ENCODE measurements at places on chromosomes 12 and 14.

DNA sequence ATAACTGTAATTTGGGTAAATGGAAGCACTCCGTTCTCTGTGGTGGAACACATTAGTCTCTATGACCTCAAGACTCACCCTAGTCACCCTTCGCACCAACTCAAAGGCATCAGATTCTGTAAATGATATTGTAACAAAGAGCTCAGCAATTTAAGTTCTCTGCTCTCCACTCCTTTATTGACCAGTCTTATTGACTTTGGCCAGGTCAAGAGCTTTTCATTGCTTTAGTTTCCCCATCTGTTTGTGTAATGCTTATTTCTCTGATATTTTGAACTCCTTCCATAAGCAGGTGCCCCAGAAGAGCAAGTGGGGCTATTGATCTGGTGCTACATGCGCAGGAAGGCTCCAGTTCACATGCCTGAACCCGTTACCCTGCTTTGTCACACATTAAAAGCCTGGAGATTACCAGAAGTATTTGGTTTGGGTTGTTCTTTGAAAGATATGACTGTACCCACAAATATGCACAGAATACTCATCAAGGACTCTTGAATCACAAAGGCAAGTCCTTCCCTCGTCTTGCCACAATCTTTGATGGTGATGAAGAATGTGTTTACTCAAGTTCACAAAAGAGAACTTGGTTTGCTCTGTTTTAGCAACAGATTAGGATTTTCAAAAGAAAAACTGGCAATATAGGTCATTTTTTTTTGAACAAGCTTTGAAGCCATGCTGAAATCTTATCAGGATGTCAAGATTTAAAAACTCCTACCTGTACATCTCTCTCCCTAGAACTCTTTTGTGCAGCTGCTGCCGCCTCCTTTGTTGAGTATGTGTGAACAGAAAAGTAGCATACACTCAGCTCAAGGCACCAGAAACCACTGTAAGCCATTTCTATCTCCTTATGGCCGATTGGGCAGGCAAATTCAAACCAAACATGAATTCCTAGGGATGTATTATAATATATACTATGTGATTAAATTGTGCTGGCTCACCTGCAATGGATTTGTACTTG lies 193.9 kb downstream of the BCAT1 start:
- no peak for DNase-seq

DNA sequence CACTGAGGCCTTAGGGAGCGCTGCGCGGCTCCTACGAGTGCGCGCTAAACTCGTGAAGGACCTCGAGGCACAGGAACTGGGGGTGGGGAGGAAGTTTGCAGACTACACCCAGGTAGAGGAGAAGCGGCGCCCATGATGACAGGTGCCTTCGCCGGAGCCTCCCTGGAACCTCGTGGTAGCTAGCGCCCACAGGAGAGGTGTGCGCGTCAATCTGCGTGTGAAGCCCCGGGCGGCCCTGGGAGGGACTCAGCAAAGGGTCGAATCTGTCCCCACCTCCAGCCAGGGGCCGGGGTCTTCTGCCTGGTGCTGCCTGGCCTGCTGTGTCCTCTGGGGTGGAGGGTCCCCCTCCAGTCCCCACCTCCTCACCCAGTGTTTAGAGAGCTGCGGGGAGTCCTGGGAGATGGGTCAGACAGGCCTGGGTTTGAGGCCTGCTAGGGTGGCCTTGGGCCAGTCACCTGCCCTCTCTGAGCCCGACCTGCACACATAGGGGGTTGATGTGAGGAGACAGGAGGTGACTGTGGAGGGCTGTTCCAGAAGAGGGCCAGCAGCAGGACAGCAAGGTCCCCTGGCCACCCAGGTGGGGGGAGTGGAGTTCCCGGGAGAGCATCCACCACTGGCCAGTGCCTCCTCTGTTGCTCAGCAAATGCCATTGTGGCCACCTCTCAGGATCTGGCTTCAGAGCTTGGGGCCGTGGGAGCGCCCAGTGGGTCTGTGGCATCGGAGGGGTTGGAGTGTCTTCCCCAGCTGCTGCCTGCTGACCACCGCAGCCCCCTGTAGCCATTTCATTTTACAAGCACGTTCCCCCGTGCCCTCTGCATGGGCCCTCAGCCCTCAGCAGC lies 20.2 kb upstream of the KIF26A start:
- DNase-seq, result no peak

DNA sequence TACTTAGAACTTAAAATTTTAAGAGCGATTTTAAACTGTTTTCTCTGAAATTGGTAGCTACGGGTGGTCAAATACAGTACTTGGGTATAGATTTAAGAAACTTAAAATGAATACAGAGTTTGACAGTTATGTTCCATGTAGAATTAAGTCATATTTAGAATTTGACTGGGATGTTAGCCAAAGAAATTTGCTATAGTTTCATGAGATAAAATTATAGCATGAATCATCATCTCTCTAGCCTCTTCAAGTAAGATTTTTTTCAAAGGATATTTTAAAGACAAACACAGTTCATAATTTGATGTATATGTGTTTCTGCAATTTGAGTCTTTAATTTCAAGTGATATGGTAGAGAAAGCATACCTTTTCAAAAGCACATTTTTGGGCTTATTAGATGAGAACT lies 41.0 kb downstream of the ZCRB1 start:
- DNase-seq, result no peak

- DNase-seq, result no peak
Measured at GRCh38 chr12:88684610-88685009, 104.3 kb upstream of the KITLG start.

DNA sequence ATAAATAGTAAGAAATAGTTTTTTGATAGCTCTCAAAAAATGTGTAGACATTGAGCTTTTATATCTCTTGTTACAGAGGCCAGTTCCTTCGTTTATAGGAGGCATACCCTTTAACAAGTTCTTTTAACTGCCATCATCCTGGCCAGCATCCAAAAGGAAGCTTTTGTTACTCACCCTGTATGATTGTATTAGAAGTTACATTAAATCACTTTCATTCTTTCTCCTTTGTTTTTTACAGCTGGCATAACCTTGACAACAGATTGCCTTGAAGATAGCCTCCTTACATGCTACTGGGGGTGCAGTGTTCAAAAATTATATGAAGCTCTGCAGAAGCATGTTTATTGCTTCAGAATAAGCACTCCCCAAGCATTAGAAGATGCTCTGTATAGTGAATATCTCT lies 20.1 kb downstream of the CGRRF1 start:
- no peak for DNase-seq

DNA sequence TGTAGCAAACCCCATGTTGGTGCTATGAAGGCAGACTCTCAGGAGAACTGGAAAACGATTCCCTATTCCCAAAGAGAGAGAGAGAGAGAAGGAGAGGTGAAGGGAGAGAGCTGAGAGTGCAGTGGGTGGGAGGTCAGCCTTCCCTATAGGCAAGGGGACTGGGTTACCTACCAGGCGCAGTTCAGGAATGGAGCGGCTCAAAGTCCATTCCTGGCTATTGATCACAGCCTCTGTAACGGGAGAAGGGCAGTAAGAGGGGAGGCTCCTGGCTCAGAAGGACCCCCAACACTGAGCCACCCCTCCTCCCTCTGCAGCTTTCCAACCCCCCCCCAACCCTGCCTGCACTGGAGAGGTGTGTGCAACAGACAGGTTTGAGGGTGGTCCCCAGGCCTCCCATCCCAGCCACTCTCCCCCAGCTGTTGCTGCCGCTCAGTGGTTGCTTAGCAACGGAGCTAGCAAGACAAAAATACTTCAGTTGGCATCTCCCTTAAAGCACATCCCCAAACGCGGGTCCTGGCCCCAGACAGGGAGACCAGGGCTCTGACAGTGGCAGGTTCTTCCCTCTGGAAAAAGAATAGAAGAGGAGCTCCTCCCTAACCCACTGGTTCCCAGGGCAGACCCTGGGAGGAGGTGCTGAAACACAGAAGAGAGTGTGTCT lies 3.2 kb downstream of the AGAP2 start:
- DNase-seq, result no peak

DNA sequence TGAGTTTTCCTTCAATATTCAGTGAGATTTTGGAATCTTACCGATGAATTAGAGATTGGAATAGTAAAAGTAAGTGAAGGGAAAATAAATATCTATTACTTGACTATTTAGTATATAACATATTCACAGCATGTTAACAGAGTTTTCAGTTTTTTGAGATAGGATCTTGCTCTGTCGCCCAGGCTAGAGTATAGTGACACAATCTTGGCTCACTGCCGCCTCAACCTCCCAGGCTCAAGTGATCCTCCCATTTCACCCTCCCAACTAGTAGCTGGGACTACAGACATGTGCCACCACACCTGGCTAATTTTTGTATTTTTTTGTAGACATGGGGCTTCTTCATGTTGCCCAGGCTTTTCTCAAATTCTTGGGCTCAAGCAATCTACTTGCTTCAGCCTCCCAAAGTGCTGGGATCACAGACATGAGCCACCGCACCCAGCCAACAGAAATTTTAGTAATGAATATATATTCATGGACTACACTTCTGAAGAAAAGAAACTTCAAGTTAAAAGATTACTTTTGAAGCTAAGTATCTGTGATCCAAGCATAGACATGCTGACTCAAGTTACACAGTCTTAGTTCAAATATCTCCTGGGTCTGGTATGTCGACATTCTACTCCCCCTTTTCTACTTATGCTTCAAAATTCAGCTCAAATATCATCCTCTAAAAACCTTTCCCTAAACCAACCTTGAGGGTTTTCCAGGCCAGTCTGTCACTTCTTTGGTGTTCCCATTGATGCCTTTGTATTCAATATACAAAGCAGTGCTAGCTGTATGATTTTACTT lies 13.8 kb downstream of the UBE2N start:
- no peak for DNase-seq

DNA sequence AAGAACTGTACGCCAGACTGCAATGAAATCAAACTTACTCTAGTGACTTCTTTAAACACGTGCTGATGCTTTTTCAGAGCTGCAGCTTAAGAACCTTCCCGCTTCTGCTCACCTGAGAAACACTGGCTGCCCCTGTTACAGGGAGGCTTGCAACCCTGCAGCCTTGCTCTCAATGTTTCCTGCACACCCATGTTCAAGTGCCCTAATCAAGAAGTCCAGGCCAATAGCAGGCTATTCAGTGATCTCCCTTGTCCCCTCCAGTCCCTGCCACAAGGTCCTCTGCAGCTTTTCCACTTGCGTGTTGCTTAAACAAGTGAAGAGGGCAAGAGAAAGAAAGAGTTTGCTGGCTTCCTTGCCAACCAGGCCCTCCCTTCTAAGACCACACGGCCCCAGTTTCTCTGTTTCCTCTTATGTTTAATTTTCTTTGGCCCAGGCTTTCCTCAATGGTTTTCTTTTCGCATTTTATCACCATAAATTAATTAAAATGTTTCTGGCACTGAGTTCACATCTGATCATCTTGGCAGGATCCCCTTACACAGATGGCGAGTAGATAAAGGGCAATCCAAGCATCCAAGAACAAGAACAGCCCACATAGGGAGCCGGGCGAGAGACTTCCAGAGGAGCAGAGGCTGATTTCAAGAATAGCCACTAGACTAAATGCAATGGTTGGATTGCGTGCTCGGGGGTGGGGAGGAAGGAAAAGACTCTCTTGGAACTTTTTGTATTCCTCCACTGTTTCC lies 82.3 kb upstream of the CDKN3 start:
- no peak for DNase-seq

DNA sequence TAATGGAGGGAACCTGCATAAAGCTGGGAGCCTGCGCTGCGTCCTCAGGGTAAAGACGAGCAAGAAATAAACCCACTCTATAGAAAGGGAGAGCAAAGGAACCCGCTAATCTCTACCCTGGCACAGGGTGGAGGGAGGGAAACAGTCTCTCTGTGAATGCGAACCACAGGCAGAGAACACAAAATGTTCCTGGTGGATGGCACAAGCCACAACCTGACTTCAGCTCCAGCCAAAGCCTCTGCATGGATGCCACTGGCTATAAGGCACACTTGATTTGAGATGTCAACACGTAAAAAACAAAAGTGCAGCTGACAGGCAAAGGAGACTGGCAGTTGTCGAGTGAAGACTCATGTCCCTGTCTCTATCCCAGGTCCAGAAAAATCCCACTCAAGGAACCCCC lies 32.4 kb downstream of the CHGA start:
- DNase-seq, result no peak

GRCh38 chr14:103257211-103257962 lies 76.7 kb upstream of the EIF5 start:
- DNase-seq, result no peak

DNA sequence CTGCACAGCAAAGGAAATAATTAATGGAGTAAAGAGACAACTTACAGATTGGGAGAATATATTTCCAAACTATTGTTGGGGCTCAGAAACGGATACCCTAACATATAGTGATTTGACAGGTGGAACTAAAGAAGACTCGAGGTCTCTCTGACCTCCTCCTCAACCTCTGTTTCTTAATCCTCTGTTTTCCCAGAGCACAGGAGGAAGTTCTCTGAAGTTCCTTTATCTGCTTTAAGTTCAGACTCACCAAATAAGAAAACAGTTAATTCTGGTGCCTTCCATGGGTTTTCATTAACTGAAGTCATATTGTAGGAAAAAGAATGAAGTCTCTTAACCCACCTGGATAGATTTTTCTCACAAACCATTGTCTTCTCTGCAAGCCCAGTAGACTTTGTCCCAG lies 29.2 kb downstream of the CLEC2D start:
- DNase-seq, result no peak

DNA sequence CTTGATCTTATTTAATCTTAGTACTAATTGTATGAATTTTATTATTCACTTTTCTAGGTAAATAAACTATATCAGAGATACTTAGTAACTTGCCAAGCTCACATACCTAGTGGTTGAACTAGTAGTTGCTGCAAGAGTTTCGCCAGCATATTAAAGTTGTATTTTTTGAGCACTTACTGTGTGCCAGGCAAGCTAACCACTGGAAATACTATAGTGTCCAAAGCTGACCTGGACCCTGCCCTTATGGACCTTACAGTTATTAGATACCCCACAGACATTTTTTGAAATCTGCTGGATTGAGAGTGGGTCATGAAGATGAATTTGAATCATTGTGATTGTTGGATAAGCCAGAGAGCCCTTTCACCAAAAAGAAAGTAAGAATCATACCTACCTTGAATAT lies 125.0 kb downstream of the RAD51B start:
- no peak for DNase-seq

DNA sequence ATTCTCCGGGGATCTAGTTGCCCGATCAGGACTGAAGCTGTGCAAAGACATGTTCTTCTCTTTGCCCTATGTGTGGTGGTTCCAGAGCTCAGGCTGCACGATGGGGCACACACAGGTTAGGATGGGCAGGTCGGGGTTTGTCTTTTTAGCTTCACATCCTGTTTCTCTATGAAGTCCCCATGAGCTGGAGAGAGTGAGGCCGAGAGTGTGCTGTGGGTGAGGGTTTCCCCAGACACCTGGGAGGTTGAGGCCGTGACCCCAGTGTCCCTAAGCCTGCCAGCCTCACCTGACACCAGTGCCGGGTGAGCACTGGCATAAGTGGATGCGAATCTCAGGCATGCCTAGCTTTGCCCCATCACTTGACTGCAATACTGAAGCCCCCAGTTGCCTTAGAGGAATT lies 32.9 kb upstream of the IGF1 start:
- no peak for DNase-seq

DNA sequence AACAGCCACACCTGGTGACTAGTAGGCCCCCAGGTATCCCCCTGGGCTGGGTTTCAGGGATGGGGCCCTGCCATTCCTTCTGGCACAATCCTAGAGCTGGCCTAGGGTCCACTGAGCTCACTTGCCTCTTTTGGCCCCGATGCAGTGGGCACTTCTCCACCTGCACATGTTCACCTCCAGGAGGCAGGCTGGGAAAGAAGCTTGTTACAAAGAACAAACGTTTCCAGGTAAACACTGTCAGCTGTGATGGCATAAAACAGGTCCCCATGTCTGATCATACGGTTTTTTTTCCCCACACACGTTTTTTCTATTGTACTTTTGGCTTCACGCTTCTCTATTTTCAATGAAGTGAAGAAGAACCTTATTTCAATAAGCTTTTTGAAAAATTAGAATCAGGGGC lies 15.8 kb upstream of the HVCN1 start:
- no peak for DNase-seq

Data from stimulated activated CD8-positive, alpha-beta memory T cell treated with anti-CD3 and anti-CD28 coated beads, Interleukin-4, amount 100 ng/mL, for 1 hour (primary cell).